ENCODE measurements at places on chromosomes 6 and 20.

DNA sequence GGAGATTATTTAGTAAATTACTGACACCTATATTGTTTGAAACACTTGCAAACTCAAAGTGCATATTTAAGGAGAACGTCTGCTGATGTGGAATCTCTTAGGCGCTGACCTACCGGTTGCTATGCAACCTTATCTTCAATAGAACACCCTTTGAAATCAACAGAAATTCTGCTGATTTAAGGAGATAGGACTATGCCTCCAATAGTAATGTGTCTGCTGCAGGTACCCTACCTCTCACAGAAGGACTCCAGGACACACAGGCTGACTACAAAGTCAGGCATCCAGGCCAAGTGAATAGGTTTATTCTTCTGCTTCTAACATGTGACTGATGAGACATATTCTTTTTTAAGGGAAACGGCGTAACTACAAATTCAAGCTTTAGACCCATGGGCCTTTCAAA is 311.7 kb downstream of the CBLN4 start:
- DNase-seq = no peak

DNA sequence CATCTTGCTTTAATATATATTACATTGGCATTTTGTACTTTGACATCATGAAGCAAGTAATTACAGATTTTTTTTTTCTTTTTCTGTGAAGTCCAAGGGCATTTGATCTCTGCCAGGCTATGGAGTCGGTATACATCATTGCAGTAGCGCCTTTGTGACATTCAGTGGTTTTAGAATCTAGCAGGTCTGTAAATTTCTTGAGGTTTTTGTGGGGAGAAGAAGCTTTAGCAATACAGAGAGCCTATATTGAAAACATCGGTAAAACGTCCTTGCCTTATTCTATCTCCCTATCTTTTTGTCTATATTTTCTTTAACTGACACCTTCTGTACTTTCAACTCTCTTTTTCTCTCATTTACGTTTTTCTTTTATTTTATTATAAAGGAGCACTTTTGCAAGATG is 47.2 kb downstream of the DUSP22 start:
- DNase-seq = peak; percentile 21

DNA sequence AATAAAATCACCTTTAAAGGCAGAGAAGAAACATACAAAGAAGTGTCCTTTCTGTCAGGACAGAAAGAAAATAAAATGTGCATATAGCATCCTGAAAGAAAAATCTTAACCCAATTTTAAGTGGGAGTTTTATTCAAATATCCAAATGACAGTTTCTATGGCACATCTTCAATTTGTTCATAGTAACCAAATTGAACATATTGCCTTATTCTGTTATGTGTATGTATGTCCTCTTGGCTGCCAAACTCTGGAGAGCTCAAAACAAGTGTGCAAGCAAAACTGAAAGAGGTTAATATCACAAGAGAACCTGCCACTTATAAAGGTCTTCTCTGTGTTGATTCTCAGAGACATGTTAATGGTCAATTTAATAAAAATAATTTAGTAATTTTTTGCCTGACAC is 334.7 kb downstream of the BCKDHB start:
- no peak for DNase-seq

DNA sequence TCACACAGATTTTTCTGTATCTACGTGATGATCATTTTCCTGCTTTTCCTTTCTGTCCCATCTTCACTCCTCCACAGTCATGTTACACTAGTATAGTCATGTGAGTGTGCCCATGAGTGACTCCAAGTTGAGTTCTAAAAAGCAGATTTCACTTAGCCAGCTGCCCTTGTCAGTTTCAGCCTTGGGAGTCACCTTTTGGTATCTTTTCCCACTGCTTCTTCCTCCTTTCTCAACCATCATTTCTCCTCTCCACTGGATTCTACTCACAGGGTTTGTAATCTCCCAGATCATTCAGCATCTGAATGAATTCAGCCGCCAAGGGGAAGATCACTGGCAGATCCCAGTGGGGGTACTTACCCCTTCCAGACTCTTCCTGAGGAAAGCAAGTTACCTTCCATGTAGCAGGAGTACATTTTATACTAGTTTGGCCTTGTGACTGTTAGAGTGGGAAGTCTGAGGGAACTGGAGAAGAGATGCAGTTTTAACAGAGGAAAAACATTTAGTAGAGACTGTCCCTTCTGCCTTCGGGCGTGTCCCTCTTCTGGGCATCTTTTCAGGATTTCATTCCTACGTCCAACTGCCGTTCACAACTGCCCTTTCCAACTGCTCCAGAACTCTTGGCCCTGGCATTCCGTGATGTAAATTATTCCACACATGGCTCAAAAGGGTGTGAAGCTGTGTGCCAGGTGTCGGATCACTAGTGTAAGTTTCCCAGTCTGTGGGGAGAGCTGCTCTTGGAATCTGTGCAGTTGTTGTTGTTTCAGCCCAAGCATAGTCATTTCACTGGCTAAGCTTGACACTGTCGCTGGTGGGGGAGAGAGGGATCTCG is 38.9 kb downstream of the BICRAL start:
- no peak for DNase-seq

DNA sequence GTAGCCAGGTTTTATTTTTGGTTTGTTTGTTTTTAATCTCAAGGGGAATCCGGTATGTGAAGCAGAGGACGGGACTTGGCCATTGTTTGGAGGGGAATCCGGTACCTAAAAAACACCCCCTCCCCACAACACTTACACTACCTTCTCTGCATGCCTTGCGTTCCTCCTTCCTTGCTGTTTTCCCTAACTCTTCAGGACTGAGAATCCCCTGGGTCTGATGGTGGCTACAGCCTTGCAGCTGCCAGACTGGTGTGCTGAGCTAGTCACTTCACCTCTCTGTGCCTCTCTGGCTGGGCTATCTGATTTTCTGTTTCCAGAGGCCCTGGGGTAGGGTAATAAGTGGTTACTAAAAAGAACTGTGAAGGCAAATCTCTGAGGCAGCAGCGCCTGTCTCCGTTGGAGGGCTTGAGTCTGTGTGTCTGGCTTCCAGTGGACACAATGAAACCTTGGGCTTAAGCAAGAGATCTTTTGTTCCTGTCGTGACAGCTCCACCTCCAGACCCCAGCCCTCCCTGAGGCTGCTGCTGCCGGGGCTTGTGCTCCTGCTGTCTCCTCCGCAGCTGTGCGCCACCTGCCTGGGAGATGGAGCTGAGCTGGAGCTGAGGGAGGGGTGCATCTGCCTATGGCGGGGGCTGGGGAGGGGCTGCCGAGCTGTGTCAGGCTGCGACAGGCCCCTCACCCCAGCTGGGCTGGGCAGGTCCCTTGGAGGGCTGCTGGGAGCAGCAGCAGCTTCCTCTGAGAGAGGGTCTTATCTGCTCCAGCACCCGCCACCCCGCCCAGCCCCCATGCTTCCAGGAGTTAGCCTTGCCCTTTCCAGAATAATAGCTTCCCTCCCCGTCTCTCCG is 65.8 kb upstream of the CCDC167 start:
- DNase-seq = no peak

- no peak for DNase-seq
Measured at GRCh38 chr6:46367354-46368168, 123.7 kb downstream of the RCAN2 start.

DNA sequence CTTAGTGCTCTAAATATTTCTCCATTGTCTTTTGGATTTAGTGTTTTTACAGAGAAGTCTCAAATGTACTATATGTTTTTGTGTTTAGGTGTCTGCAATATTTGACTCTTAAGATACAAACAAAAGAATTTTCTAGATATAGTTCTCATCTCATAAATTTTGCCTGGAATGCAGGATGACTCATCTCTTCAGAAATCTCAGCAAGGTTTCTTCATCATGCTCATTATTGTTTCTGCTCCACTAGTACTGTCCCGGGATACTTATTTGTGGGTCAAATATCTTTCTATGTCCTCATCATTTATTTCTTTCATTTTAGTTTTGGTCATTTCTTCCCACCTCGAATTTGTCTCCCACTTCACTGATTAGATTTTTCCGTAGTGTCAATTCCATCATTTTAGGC is 9.5 kb downstream of the AHI1 start:
- DNase-seq = no peak

- DNase-seq = peak; percentile 58
Measured at GRCh38 chr6:168238159-168238909, 81.2 kb downstream of the DACT2 start.

GRCh38 chr6:170553534-170554012 is 466 bp upstream of the PSMB1 start:
- DNase-seq = no peak

DNA sequence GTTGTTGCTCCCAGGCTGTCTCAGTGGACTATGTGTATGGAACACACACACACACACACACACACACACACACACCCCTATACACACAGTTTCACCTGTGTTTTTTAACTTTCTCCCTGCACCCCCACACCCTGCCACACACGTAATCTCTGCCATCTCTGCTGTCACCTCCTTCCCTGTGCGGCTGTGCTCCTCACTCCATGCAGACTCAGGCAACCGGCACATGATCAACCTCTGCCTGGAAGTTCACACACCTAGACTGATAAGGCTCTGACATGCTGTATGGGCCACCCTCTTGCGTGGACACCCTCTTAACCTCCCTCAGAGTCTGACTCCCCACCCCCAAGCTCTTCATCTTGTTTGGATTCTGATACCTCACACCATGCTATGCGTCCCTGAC is 152.3 kb upstream of the THEMIS start:
- no peak for DNase-seq

GRCh38 chr20:15332711-15333160 is 995.3 kb upstream of the FLRT3 start:
- DNase-seq = no peak

- DNase-seq = no peak
Measured at GRCh38 chr6:70107852-70108629, 194.8 kb downstream of the COL9A1 start.

- no peak for DNase-seq
Measured at GRCh38 chr6:33123732-33124524, 48.1 kb downstream of the HLA-DPB1 start.

DNA sequence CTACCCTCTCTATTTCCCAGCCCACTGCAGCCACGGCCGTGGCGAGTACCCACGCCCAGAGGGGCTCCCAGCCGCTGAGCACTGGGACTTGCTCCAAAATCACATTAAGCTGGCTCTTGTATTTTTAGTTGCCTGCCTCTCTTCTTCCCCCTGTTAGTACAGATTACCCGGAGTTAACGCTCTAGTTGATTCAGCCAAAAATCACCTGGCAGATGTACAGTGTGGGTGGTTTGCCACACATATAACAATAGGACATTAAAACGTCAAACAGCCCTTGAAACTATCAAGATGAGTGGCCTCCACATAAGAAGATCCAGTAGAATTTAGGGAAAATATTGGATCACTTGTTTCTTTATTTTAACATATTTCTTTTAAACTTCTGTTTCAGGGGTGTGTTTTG is 268.8 kb upstream of the PRDM1 start:
- DNase-seq = no peak

DNA sequence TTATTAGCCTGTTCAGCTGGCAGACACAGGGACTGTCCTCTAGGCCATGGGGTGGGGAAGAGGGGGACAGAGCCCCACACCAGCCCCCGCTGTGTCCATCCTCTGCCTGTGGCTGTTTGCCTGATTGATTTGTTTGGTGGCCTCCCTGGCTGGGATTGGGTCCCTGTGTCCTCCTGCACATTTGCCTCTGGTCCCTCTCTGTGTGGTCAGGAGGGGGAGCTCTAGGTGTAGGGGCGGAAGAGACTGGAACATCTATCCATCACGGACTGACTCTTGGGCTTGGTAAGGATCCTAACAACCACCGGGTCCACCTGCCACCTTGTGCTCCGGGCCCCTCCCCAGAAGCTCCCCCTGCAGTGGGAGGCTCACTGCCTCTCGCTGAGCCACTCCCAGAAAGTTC is 38.4 kb upstream of the CCDC167 start:
- no peak for DNase-seq

DNA sequence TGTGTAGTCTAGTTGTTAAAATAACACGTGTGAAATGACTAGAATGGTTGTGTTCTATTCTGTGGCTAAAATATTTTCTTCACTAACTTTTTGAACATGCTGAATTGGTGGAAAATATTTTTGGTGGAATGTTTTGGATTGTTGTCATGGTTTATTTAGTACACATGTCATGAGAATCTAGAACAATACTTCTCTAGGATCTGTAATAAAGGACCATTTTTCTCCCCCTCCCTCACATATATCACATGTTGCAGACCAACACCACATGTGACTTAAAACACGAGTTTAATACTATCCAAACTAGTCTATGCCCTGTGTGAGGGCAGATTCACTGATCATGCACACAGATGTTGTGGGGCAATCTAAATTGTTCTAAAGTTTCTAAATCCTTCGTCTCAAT is 29.2 kb downstream of the FIG4 start:
- DNase-seq = no peak

DNA sequence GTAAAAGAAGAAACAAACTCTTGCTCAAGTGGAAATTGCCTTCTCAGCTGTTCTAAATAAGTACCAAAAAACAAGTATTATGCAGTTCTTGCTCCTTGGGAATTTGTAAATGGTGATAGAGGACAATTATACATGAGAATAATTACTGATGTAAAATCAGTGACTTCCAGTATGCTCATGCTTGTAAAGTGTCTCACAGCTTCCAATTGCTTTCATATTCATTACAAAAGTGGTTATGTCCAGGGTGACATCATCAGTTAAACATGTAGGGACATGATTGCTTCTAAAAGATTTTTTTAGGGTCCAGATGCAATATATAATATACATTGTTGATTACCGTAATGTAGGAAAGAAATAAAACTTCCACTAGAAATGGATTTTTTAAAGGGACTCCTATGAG is 122.8 kb upstream of the B3GAT2 start:
- DNase-seq = no peak

- DNase-seq = no peak
Measured at GRCh38 chr6:1200081-1200408, 111.9 kb upstream of the FOXQ1 start.

- DNase-seq = no peak
Measured at GRCh38 chr20:1623501-1624205, 3.8 kb upstream of the SIRPB1 start.

DNA sequence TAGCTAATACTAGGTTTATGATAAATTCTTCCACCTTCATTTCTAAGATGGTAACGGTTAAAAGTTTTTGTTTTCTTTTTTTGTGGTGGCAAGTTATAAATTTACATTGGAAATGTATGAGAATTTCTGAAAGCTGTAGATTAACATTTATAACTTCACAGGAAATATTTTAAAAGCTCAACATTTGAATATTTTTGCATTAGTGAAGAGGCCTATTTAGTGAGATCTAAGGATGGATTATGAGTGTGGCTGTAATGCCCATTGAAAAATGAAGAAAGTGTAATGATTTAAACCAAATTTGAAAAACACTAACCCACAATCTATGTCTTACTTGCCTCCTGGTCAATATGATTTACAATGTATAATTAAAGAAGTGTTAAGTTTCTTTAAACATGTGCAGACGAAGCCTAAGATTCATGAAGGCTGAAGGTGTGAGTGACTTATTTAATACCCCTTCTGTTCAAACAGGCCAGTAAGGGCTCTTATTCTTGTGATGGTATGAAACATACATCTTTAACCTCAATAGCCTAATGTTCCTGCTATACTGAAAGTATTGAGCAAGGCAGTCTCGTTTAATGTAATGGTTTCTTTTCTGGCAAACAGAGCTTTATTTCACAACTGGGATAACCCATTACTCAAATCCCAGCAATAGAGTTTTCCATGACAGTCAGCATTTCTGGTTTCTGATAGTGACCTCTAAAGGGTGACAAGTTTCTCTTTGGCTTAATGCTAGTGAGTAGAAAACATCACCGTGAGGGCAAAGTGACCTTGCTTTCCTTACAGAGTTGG is 13.2 kb downstream of the HDGFL1 start:
- no peak for DNase-seq

- peak; percentile 62 for DNase-seq
Measured at GRCh38 chr6:144341831-144342527, 56.8 kb downstream of the UTRN start.

- peak; percentile 24 for DNase-seq
Measured at GRCh38 chr20:34369265-34369664, 6.2 kb downstream of the ITCH start.
